Head of caudate nucleus (tissue), 42 donors: ENCODE measurements at places on chromosomes 6 and 20.
A peak's percentile ranks its signal among the peaks of the same experiment; 100 is the strongest.

DNA sequence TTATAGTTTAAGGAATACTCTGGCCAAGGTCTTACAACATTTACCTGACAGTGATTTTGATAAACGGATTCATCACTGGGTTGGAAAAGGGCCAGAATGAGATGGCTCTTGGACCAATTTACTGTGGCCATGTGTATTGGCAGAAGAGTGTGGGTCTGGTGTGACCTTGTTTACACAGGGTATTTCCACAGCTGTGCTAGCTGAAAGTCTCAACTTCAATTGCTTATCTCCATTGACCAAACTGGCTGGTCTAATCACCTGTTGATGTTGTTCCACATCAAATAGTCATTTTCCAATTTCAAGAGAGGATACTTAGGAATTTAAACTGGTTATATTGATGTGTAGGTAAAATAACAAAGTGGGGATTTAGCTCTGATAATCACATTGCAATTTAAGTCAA, 501.6 kb upstream of the MAP3K7 start:
- no peak for DNase-seq

DNA sequence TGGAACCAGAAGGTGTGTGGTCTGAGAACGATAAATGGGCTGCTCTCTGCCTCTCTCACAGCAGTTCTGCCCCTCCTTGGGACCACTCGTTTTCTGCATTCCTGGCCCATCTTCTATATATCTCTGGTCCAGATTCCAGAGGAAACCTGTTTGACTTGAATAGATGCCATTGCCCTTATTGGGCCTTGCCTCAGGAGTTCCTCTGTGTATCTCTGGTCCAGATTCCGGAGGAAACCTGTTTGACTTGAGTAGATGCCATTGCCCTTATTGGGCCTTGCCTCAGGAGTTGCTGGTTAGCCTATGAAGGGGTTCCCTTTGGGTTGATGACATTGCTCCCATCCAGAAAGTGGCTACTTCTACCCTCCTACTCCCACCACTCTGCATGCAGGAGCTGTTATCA, 189.4 kb downstream of the SLC16A10 start:
- DNase-seq, result no peak

- no peak for DNase-seq
Measured at GRCh38 chr6:46080111-46080510, 49.7 kb upstream of the ENPP4 start.

DNA sequence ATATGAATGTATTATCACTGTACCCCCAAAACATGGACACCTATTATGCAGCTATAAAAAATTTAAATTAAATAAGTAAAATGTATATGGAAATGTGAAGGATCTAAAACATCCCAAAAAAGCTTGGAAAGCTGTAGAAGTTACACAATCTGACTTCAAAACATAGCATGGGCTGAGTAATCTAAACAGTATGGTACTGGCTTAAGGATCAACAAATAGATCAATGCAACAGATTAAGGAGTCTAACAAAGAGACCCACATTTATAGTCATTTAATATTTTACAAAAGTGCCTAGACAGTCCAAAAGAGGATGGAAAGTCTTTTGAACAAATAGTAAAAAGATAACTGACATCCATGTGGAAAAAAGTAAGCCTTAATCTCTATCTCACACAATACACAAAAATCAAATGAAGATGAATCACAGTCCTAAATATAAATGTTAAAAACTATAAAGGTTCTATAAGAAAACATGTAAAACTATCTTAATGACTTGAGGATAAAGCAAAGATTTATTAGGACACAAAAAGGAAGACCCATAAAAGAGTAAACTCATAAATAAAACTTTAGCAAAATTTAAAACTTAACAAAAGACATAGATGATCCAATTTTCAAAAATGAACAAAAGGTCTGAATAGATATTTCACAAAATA, 46.8 kb downstream of the RANBP9 start:
- DNase-seq, result no peak

DNA sequence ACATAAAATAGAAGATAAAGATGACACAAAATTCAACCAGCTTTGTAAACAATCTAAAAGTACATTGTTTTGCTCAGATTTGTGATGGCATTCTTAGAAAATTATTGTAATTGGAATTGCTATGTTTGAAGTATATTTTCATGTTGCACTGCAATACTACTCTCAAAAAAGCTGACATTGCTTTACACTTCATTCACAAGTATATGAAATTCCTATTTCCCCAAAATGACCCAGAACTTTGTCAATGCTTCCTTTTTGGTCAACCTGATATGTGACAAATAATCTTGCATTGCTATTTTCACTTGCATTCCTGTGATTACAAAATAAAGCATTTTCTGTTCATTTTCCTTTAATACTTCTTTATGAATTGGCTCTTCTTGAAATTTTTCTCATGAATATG, 104.1 kb upstream of the BMP5 start:
- no peak for DNase-seq

- no peak for DNase-seq
Measured at GRCh38 chr6:124285146-124285545, 481.5 kb downstream of the NKAIN2 start.

DNA sequence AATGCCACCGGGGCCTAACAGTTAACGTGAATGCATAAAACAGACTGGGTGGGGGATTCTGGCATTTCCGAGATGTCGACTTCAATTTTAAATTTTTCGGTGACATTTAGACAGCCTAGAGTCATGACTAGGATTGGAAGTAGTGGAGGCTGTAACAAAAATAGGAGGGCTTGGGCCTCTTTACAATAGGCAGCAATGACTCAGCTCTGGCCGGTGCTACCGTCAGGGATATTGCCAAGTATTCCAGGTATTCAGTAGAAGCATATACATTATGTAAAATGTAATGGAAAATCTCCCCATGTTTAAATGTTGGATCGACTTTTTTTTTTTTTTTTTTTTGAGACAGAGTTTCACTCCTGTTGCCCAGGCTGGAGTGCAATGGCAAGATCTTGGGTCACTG, 136.2 kb upstream of the STMND1 start:
- no peak for DNase-seq

- DNase-seq, result no peak
Measured at GRCh38 chr6:39992861-39993622, 58.8 kb upstream of the MOCS1 start.

DNA sequence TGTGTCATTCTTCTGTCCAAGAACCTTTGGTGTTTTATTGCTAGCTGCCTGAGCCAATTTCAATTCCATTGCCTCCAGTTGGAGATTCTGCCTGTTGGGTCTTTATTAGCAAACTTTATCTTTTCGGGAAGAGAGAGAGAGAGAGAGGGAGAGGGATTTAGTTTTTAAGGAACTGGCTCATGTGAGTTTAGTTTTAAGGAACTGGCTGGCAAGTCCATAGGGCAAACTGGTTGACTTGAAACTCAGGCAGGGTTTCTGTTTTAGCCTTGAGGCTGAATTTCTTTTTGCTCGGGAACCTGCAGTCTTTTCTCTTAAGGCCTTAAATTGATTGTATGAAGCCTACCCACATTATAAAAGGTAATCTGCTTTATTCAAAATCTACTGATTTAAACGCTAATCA, 23.0 kb downstream of the BCKDHB start:
- no peak for DNase-seq

- no peak for DNase-seq
Measured at GRCh38 chr6:135932651-135933050, 81.2 kb downstream of the PDE7B start.

GRCh38 chr6:4606821-4607704, 169.1 kb upstream of the CDYL start:
- peak; percentile 64 for DNase-seq

DNA sequence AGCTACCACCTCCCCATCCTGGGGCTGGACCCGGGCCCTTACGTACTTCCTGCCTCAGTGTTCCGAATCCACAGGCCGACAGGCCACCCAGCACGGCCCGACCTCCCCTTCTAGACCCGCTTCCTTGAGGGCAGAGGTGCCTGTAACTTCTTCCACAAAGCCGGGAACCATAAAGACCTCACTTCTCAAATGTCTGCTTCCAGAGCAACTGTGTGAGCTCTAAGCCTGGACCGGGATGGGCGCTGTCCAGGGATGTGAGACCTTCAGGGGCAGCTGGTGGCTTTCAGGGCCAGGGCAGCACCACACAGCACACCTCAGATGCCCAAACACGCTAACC, 9.3 kb downstream of the SLC2A4RG start:
- DNase-seq, result no peak

DNA sequence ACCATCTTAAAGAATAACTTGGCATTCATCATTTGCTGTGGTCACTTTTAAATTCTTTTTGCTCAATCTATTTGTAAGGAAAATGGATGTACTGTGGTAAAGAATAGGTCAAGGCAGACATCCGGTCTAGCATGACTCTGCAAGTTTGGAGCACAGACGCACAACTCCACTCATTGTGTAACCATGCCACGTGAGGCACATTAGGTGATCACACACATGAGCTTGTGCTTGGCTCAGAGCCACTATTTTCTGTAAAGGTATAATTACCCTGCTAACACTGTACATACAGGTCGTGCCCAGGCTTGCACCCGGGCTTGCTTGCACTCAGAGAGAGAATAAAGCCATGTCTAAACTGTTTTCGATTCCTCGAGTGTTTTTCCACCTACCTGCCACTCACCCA, 1289.1 kb upstream of the ADGRB3 start:
- DNase-seq, result no peak

DNA sequence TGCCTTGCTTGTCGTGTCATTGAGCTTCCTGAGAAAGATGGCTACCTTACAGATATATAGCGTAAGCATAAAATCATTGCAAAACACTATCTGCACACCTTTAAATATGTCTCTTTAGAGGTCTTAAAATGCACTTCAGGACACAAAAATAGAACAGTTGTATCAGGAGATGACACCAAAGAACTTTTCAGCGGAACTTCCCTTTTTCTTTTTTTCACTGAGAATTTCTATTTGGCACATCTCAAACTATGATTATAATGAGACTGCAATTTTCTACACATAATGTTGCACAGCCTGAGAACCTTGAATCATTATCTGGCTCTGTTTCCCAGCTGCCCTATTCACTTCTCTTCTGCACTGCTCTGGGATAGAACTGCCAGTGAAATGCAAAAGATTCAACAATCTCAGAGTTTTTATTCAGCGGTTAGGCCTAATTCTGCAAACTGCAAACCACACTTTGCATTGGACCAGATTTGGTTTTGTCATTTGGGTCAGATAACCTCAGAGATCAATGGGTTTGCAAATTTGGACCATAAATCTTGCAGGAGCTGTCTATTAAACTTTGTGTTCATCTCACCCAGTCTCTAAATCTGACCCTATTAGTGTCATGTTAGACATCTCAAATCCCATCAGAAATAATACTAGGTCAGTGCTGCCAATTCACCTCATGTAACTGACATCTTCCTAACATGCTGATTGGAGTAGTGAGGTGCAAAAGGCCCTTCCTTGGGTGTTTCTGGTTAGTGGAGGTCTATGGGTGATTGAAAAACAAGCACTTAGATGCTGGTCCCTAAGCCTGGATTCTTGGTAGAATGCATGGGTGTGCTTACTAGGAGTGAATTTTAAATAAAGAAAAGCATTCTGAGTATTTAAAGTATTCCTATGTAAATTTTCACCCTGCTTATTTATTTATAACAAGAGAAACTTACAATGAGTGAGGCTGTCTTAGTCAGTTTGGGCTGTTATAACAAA, 382.7 kb downstream of the UTRN start:
- no peak for DNase-seq

GRCh38 chr6:117870486-117871242, 36.4 kb upstream of the SLC35F1 start:
- no peak for DNase-seq

GRCh38 chr20:51027035-51027795, 4.3 kb upstream of the KCNG1 start:
- no peak for DNase-seq

DNA sequence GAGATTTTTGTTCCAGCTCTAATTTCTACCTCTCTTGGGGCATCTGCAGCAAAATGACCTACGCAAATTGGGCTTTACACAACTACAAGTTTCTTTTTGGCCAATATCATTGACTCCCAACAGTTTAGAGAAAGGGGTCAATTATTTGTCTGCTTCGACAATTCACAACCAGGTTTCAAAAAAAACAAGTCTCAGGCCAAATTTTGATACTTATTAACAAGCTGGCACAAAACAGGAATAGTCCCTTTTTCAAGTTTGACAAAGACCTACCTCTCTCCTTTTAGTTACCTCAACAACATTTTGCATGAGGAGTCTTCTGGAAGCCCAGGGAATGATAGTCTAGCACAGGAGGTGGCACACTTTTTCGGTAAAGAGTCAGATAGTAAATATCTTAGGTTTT, 97.9 kb upstream of the TSHZ2 start:
- DNase-seq, result no peak

DNA sequence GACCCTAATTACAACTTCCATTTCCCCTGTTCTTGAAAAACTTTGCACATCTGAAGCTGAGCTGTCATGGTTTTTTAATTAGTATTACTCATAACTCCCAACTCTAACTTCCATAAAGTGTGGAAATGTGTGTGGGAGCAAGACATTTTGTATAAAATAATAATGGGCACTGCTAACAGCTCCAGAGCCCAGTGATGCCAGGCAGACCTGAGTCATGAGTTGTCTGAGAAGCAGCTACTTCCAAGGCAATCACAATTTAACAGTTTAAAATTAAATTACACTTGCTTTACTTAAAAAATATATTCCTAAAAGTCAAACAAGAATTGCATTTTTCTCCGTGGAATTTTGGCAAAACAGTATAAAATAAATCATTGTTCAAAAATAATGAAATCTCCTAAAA, 6.4 kb downstream of the SLC2A12 start:
- peak; percentile 27 for DNase-seq

GRCh38 chr20:1587781-1588532, 30.5 kb upstream of the SIRPD start:
- no peak for DNase-seq

DNA sequence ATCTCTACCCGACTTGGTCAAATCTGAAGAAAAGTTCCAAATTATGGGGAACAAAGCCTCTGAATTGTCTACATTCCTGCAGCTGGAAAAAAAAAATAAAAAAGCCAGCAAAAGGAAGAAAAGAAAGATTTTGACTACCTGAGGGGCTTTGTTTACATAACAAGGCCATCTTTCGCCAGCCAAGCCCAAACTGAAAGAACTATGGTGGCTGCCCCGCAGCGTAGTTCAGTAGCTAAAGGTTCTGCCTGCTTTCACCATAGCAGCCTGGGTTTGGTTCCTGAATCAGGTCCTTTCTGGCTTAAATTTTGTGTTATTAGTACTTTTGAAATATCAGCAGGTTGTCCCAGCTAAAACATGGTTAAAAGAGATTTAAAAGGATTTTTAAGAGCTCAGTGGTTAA, 35.4 kb downstream of the ZNF133 start:
- DNase-seq, result no peak

GRCh38 chr20:47776639-47777038, 8.6 kb downstream of the SULF2 start:
- DNase-seq, result no peak

DNA sequence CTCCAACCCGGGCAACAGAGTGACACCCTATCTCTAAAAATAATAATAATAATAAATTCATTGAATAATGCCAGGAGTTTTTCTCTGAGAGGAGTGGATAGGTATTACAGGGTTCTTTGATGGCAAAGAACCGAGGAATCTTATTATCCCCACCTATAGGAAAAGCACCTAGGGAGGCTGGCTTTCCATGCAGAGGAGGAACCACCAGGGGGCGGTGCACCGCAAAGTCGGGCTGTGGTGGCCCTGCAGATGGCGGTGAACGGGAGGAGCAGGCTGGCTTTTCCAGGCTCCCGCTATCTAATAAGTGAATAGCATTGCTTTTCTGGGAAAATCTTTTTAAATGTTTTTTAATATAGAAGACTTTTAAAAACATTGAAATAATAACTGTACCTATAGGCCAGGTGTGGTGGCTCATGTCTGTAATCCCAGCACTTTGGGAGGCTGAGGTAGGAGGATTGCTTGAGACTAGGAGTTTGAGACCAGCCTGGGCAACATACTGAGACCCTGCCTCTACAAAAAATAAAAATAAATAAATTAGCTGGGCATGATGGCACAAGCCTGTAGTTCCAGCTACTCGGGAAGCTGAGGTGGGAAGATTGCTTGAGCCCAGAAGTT, 864.2 kb downstream of the KIF16B start:
- peak; percentile 15 for DNase-seq
